ENCODE measurements at places on chromosomes 12 and 14.

- no peak for DNase-seq
These were observed 1139.4 kb downstream of the TMEM121 start for GRCh38 chr14:106665814-106666213.

- no peak for DNase-seq
These were observed 164.5 kb downstream of the TMTC3 start for GRCh38 chr12:88306471-88307069.

GRCh38 chr12:13195785-13196129, 769 bp upstream of the EMP1 start:
- no peak for DNase-seq

DNA sequence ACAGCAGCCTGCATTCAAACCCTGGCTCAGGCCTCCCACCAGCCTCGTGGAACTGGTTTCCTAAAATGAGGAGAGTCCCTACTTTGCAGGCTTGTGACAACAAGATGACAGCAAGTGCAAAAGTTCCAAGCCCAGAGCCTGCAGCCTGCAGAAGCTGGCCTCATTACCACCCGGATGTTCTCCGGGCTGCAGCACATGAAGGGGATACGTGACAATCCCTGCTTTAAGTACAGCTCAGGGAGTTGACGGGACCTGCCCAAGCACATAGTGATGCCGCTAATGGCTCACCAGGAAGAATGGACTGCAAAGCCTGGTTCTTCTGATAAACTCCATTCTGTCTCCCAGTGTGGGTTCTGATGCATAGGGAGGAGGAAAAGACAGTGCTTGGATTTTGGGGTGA, 15.0 kb downstream of the SSH1 start:
- DNase-seq, result no peak

- DNase-seq, result no peak
These were observed 95.9 kb downstream of the DACT1 start for GRCh38 chr14:58733451-58734208.

GRCh38 chr14:56959869-56960268, 149.6 kb upstream of the OTX2 start:
- DNase-seq, result no peak

- DNase-seq, result no peak
These were observed 191.5 kb upstream of the C14orf180 start for GRCh38 chr14:104388011-104388521.

- DNase-seq, result no peak
These were observed at the start of gene FGF23 for GRCh38 chr12:4379405-4379804. TSS of gene FGF23 (minus strand) at chr12:4379712. CDS start at chr12:4379582, 130 bp downstream.

- DNase-seq, result no peak
These were observed 276.5 kb downstream of the TMEM132C start for GRCh38 chr12:128543460-128543859.

DNA sequence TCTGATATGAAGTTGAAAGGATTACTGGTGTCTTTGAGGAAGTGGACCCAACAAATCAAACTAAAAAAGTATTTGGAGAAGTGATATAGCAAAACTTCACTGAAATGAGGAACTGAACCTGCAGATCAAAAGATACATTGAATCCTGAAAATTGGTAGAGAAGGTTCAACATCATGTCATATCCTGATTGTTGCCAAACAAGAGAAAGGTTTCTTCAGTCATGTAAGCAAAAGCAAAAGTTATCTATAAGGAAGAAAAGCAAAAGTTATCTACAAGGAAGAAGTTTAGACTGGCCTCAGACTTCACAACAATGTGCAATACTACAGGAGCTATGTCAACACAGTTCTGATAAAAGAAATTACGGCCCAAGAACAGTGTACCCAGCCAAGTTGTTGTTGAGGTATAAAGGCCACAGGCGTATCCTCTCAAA, 142.7 kb downstream of the RAD51B start:
- DNase-seq, result peak; percentile 45

DNA sequence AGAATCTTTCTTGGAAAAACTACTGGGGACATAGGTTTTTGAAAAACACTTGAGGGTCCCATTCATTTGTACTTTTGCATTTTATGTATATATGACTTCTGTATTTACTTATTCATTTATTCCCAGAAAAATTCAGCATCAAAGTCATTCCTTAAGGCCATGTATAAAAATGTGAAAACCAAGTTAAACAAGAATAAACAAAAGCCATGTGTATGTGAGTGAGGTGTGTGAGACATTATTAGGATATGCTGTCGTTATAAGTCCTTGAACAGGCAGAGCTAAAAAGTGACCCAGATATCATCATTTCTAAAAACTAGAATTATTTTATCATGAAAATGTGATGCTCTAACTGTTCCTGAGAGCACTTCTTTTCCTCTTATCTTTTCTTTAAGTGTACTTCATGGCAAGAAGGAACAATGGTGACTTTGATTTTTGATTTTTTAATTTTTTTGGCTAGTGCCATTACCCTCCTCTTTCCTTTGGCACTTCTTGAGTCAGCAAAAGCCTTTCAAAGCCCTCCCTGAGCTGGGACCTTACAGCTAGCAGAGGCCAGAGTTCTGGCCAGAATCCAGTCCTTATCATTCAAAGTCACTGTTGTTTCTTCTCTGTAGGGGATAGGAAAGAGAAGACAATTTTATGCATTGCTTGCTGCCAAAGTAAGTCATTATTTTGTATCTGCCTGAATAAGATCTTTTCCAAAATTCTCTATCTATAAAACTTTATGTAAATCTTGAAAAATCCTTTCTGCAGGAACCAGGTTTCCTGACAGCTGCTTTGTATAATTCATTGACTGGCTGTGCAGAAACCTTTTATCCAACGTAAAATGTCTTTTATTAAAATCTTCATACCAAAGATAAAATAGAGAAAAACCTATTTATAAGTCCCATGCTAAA, 419.7 kb upstream of the PRICKLE1 start:
- DNase-seq, result no peak

GRCh38 chr12:99981639-99982190, 3.0 kb downstream of the ANKS1B start:
- no peak for DNase-seq

GRCh38 chr12:75894965-75895754, 136.4 kb downstream of the PHLDA1 start:
- DNase-seq, result no peak

DNA sequence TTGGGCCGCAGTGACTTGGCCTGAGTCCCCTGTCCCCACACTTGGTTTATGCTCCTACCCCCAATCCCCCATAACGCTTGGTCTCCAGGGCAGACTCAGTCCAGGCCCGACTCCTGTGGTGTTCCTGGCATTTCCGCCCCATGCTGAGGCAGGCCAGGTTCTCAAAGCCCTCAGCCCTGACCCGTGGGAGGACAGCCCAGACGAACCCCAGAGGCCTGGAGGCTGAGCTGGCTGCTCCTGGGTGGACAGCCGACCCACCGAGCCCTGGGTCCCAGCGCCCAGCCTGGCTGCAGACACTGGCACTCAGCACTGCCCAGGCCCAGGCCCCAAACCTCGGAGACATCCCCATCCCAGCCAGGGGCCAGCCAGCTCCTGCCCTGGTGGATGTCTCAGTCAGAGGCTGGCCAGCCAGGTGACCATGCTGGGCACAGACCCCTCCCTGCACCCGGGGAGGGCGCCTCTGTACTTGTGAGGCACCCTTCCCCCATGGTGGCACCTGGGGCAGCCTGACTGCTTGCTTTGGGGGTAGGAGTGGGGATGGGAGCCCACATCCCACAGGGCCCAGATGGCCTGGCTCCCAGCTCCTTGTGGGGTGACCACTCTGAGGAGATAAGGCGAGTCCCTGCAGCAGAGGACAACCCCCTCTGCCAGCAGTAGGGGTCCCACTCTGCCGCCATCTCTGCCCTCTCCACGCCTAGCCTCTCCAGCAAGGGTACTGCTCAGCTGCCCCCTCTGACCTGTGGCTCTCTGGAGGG, 1.4 kb downstream of the PLD4 start:
- no peak for DNase-seq

DNA sequence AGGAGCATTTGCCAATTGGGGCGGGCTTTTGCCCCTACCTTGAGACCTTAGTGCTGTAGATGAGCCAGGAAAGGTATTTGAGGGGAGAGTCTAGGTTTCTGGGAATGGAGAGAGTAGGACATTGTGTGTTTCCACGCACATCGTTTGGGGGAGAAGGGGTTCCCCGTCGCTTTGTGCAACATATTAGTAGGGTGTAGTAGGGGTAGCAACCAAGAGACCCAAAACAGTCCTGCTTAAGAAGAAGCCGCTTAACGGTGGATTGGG, 694 bp upstream of the PTGES3 start:
- peak; percentile 62 for DNase-seq

DNA sequence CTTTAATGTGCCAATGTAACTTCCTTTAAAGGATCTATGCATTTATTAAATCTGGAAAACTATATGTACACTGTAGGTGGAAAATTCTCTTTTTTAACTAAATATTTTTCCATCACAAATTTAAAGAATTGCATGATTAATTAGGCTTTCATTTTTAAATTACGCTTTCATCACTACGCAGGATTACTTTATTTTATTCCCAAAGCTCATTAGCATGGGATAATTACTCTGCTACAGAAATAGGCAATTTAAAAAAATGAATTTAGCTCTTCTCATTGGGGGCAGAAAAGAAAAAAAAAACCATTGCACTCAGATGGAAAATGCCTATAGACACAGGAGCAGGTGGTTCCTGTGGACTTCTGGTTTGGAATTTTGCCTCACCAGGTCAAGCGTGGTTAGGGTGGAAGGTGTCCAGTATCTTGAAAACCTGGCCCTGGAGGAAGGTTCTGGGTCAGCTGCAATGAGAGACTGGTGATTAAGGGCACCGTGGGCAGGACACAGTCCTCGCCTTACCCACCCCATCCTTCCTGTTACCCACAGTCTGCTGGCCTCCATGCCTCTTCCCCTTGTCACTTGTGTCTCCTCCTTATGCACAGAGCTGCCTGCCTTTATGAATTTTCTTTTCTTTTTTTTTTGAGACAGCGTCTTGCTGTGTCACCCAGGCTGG, 17.3 kb upstream of the RIN3 start:
- no peak for DNase-seq

- DNase-seq, result no peak
These were observed 12.5 kb downstream of the XRCC3 start for GRCh38 chr14:103702497-103703432.

- no peak for DNase-seq
These were observed 49.7 kb downstream of the PSMA6 start for GRCh38 chr14:35341751-35342488.

GRCh38 chr12:88767699-88768098, 187.4 kb upstream of the KITLG start:
- DNase-seq, result no peak

DNA sequence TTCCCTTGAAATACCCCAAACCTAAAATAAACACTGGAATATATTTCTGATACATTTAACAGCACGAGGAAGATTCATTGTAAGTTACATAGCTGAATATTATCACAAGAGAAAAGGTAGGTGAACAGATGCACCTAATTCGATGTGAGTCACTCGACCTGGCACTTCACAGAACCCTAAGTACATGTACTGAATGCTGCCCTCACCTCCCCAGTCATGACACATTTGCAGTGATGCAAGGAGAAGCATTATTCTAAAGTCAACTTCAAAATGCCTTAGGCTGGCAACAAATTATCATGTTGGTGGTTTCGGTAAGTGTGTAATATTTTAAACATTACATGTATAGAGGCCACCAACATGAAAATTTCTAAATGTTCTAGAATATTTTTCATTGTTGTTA, 35.2 kb upstream of the TMTC2 start:
- DNase-seq, result no peak

DNA sequence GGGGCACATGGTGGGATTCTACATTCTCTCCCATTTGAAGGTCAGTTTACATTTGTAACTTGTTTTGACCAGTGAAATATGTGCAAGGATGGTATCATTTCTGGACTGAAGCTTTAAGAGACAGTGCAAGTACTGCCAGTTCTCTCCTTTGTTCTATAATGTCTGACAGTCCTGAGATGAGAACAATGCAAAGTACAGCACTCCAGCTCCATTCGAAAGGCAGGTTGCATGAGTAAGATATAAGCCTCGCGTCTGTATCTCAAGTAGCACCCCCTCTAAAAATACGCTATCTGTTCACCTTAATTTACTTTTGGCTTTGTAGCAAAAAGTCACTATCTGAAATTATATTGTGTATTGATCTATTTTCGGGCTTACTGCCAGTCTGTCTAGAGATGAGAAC, 1122.2 kb upstream of the TMEM132C start:
- DNase-seq, result no peak

GRCh38 chr12:2834581-2835491, at the start of gene NRIP2:
TSS of gene NRIP2 (minus strand) at chr12:2835035. CDS start at chr12:2834983, 52 bp downstream.
- no peak for DNase-seq

- DNase-seq, result no peak
These were observed 15.4 kb upstream of the BEST3 start for GRCh38 chr12:69714542-69714941.

DNA sequence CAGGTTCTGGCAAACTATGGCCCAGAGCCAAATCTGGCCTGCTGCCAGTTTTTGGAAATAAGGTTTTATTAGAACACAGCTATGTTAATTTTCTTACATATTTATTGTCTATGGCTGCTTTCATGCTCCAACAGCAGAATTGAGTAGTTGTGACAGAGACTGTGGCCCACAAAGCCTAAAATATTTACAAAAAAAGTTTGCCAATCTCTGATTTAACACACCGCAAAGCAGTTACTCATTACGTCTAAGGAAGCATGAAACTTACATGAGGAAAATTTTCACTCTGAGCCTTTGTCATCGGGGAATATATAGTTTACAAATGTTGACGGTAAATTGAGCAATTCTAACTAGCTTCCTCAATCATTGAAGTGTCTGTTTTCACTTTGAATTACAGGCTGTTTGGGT, 96.5 kb downstream of the UNC79 start:
- DNase-seq, result no peak

DNA sequence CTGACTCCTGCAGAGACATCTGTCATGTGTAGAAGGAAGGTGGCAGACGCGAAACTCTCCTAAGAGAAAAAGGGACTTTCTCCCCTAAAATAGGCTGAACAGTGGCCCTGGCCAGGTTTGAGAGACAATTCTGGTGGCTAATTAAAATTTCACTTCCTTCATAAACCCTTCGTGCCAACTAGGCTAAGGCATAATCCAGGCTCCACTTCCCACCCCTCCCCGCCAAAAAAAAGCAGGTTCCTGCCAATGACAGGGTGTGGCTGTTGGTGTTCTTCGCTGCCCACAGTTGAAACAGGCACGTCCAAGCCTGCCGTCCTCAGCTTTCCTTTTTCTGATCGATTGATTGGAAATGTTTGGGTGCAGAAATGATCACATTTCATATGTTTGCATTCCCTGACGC, 144.6 kb downstream of the GCH1 start:
- DNase-seq, result no peak

- DNase-seq, result no peak
These were observed 1.5 kb upstream of the FBRSL1 start for GRCh38 chr12:132488127-132489077.

DNA sequence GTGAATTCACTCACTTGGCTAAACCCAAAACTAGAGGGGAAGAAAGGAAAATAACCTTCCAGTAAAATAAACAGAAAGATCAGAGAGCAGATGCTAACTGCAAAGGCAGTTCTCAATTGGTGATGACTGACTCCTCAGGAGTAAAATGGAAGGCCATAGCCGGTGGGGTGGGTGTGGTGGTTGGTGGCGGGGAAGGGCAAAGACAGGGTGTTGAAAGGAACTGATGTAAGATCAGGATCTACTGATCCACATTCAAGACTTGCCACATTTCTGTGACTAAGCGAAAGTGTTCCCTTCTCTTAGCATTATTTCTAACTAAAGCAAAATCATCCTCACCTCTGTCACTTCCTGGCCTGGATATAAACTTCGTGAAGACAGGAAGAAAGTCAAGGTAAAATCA, 26.3 kb upstream of the TC2N start:
- no peak for DNase-seq

GRCh38 chr12:2836574-2836973, 1.7 kb upstream of the NRIP2 start:
- no peak for DNase-seq

Data from germinal center (tissue), 1 donor.